ENCODE measurements at places on chromosomes 4 and X. TPM values are rescaled to one million over a fixed set of nuclear protein-coding genes. Genes with fewer than 3 reads are reported as not detected.

DNA sequence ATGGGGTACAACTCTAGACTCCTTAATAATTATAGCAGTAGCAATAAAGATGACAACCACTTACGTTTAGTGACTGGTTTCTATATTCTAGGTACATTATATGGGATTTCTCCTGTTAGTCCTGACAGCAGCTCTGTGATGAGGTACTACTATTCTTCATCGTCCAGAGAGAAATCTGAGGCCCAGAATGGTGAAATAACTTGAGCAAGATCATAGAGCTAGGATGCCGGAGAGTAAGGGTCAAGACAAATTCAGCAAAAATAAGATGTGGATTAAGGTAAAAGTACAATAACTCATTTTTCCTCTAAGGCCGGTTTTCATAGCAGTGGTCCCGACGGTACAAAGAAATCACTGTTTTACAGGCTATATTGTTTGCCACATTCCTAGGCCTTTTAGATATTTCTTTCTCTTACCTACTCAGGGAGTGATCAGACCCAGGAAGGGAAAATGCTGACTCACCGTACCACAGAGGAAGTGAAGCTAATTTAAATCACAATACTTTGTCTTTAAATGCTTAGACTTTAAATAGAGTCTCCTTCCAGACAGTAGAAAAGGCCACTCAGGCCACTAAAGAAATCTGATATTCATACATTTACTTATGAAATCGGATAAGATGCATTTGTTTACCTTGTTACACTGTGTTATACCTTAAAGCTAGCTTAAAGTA is 2023.0 kb upstream of the AGA start:
- peak; percentile 28 for DNase-seq

DNA sequence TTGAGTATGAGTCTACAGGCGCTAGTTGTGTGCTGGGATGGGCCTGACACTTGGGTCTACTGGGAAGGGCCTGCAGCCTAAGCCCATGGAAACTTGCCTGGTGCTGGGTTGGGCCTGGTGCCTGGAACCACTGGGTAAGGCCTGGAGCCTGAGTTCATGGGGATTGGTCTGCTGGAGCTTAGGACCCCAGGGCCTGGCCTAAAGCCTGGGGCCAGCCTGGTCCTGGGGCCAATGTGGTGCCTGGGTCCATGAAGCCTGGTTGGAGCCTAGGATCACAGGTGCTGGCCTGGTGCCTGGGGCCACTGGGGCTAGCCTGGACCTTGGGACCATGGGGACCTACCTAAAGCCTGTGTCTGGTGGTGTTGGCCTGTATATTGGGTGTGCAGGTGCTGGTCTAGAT is 270.3 kb upstream of the GRIA3 start:
- DNase-seq = no peak

DNA sequence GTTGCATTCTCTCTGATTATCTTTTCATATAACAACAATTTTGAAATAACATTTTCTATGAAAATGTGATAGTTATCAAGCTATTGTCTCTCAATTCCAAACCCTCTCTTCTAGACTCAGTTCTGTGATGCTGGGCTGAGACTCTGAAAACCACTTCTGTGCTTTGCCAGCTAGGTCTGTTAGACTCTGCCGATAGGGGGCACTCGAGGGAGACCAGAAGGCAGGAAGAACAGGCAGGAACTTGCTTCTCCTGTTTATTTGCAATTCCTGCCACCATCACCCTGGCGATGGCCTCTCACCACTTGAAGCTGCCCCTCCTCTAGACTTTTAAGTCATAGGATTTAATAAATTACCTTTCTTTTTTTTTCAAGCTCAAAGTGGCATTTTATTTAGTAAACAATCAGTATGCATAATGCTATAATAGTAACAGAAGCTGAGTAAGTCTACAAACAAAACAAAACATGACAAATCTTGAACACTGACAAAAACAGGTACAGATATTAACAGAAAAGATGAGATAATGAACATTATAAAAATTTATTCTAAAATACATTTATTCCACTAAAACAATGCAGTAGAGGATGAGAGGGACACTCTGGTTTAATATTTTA is 49.7 kb downstream of the RASL11B start:
- DNase-seq = peak; percentile 80

- no peak for DNase-seq
Observed at GRCh38 chrX:114798907-114799306, 215.0 kb downstream of the HTR2C start.

DNA sequence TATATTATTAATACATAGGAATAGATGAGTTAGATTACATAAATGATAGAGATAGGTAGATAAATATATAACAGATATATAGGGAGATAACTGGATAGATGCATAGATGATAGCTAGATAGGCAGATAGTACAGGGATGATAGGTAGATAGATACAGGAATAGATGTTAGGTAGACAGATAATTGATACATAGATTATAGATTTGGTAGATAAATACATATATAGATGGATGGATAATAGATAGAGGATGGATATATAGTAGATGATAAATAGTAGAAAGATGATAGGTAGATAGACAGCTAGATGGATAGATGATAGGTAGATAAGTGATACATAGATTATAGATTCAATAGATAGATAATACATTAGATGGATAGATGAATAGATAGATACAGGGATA is 283.6 kb downstream of the SHOX start:
- no peak for DNase-seq

- no peak for DNase-seq
Observed at GRCh38 chrX:31717474-31717873, 645.6 kb upstream of the FTHL17 start.

DNA sequence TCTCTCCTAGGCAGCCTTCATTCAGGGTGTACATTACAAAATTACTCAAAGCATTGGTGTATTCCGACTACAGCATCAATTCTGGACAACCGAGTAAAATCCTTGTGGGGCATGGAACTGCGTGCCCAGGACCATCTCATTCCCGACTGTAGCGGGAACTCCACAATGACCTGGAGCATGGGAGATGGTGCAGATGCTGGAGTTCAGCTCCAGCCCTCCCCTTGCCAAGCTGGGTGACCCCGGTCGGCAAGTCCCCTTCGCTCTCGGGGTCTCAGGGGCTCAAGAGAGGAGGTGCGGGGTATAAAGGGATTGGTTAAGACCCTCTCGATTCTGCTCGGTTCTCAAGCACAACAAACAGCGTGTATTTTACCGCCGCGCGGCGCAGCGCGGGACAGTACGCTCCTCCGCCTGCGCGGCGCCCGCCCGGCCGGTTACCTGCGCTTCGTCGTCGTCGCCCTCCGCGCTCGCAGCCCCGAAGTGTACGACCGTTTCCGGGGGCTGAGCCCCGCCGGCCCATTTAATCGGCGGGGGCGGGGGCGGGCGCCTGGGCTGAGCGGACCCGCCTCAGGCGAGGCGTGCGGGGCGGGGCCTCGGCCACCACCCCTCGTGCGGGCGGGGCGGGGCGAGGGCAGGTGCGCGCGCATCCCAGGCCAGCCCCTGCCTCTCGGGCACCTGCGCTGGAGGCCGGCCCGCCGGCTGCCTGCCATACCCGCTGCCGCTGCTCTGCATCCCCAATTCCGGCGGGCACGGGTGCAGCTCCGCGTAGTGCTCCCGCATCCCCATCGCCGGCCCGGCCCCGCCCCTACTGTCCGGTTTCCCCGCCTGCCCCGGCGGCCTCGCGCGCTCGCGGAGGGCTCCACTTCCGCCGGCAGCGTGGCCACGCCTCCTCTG is at the start of gene G6PD:
G6PD (minus strand) TSS at position 493 of the 891 bp plus-strand sequence. CDS start 691 bp downstream, outside the sequence.
- peak; percentile 87 for DNase-seq

GRCh38 chr4:189128341-189128740 is 812.3 kb upstream of the FRG1 start:
- no peak for DNase-seq

GRCh38 chr4:94856030-94856429 is 98.3 kb downstream of the BMPR1B start:
- no peak for DNase-seq

- DNase-seq = no peak
Observed at GRCh38 chrX:154655786-154656185, 2.4 kb upstream of the CTAG2 start.

DNA sequence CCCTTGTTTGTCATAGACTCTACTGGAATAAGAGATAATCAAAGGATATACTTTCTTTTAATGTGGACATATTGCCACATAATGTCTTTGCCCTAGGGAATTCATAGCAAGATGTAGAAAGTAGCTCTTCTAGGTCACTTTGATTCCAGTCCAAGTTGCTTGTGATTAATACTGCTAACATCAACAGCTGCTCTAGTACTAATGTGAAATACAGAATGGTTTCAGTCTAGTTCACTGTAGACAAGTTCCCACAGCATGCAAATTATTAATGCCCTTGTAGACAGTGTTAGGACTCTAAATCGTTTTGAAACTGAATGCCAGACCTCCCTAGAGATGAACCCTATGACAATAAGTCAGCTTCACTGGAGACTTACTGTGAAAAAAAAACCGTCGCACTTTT is 494.6 kb upstream of the ATOH1 start:
- no peak for DNase-seq

GRCh38 chr4:113882668-113883067 is 96.8 kb downstream of the ARSJ start:
- DNase-seq = no peak

DNA sequence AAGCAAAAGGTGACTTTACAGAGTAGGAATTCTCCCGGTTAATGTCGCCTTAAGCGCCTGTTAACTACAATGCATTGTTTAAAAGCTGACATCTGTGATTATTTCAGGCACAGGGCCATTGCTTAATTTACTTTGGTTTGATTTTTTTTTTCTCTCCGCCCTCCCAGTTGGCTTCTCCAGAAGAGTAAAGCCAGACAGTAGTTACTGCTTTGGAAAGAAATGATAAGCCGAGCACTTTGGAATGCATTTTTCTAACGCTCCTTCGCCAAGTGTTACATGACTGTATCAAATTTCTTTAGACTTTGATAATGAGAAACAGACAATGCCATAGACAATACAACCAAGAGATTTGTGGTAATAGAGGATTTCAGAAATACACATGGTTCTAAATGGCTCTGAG is 383.0 kb upstream of the TENM3 start:
- no peak for DNase-seq

DNA sequence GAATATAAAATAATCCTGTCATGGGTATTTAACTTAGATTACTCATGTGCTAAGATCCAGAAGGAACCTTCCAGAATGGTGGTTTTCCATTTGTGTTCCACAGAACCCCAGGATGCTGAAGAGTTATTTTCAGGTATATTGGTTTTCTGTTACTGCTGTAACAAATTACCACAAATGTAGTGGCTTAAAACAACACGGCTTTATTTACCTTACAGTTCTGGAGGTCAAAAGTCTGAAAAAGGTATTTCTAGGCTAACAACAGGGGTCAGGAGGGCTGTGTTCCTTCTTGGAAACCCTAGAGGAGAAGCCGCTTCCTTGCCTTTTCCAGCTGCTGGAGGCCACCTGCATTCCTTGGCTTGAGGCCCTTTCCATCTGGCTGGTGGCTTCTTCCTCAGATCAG is 57.9 kb upstream of the HPSE start:
- no peak for DNase-seq

GRCh38 chrX:44952329-44953027 is 79.5 kb downstream of the KDM6A start:
- no peak for DNase-seq

DNA sequence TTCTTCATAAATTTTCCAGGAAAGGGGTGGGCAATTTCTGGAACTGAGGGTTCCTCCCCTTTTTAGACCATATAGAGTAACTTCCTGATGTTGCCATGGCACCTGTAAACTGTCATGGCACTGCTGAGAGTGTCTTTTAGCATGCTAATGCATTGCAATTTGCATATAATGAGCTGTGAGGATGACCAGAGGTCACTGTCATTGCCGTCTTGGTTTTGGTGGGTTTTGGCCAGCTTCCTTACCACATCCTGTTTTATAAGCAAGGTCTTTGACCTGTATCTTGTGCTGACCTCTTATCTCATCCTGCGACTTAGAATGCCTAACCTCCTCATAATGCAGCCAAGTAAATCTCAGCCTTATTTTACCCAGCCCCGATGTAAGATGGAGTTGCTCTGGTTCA is 577.8 kb downstream of the NLGN4X start:
- no peak for DNase-seq

GRCh38 chrX:51494409-51494808 is 2.0 kb downstream of the NUDT11 start:
- peak; percentile 25 for DNase-seq

DNA sequence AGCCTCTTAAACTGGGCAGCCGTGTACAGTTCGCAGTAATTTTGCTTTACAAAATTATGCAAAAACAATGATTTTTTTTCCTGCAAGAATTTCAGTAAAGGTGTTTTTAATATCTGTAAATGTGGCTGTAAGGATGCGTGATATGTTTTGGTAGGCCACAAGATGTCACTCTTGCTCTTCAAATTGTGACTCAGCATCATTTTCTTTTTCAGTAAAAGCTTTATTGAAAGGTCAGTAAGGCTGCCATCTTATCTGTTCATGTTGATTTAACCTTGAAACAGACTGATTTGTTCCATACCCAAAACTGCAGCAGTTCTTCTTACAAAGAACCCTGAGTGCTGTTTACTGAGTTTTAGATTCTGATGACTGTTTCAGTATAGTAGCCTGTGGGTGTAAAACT is 39.9 kb downstream of the TXLNG start:
- DNase-seq = peak; percentile 45

GRCh38 chrX:43552156-43552555 is 103.9 kb upstream of the MAOA start:
- no peak for DNase-seq

DNA sequence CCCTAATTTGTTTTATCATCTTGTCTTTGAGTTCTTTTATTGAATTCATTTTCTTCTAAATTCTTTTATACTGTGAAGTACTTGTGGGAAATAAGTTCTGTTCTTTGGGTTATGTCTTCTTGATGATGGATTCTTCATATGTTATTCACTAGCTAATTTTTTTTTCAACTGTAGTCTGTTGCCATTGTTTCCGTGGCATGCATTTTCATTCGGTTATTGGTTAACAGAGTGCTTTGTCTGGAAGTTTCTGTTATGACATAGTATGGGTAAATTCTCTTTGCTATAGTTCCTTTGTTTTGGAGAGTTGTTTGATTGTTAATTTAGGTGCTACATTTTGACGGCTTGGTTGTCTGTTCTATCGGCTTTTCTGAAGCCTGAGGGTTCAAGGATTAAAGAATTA is 184.9 kb upstream of the AADAT start:
- no peak for DNase-seq

DNA sequence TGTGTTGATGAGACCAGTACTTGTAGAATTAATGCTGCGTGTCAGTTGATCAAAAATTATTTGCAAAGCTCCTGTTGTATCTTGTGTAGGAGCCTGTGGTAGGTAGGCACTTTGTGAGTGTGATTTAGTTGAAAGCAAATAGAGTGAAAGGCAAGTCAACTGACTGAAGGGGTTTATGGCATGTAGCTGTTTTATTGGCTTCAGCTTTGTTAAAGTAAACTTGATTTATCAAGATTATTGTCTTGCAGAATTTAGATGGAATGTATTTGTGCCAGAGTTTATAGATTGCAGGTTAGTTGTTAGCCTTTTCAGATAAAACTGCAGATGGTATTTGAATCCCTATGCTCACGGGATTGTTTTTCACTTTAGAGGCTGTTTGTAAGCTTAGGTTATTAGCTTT is 128.0 kb downstream of the FRAS1 start:
- no peak for DNase-seq

- DNase-seq = no peak
Observed at GRCh38 chr4:165879641-165880040, 6.6 kb downstream of the TLL1 start.

- no peak for DNase-seq
Observed at GRCh38 chr4:121448231-121448630, 67.4 kb upstream of the QRFPR start.

MBTPS2 gene
- total RNA-seq = 15.8 TPM

ANOS1 gene
- not detected for total RNA-seq

HSFX2 gene
- total RNA-seq = not detected

C4orf50 gene
- not detected for total RNA-seq

MYOZ2 gene
- not detected for total RNA-seq

DGAT2L6 gene
- not detected for total RNA-seq
